HEK293T (cell line): ENCODE measurements at places on chromosomes 6 and 20.

DNA sequence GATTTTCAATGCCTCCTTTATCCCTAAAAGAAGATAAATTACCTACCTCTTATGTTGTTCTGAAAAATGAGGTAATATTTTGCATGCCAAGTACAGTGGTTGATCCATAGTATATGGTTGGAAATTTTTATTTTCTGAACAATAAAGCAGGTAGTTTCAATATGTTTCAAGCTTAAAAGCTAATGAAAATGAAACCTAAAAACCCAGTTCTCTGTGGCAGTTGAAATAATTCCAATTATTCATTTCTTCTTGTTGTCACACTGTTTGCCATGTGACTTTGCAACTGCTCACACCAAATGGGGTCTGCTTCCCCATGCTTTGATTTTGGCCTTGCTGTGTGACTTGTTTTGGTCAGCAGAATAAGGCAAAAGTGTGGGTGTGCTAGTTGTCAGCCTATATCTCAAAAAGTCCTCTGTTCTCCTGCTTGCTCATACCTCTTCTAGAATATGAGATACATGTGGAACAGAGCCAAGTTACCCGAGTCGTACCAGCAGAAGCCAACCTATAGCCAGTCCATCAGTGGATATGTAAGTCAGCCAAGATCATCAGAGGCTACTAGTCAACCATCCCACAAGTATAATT, 197.2 kb upstream of the THEMIS start:
- no peak for DNase-seq

GRCh38 chr6:12806796-12807195, 90.2 kb downstream of the PHACTR1 start:
- DNase-seq = no peak

GRCh38 chr20:58577871-58578598, 62.8 kb upstream of the APCDD1L start:
- no peak for DNase-seq

DNA sequence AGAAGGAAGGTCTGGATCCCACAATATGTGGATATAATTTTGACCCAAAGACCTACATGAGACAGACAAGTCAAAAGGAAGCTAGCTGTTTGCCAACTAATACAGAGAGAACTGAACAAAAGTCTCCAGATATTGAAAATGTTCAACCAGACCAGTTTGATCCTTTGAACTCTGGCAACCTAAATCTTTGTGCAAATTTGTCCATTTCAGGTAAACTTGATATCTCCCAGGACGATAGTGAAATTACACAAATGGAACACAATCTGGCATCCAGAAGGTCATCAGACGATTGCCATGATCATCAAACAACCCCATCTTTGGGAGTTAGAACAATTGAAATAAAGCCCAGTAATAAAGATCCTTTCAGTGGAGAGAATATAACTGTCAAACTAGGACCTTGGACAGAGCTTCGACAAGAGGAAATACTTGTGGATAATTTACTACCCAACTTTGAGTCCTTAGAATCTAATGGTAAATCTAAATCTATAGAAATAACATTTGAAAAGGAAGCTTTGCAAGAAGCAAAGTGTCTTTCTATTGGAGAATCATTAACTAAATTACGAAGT, 41.9 kb upstream of the SDHAF4 start:
- DNase-seq = no peak

DNA sequence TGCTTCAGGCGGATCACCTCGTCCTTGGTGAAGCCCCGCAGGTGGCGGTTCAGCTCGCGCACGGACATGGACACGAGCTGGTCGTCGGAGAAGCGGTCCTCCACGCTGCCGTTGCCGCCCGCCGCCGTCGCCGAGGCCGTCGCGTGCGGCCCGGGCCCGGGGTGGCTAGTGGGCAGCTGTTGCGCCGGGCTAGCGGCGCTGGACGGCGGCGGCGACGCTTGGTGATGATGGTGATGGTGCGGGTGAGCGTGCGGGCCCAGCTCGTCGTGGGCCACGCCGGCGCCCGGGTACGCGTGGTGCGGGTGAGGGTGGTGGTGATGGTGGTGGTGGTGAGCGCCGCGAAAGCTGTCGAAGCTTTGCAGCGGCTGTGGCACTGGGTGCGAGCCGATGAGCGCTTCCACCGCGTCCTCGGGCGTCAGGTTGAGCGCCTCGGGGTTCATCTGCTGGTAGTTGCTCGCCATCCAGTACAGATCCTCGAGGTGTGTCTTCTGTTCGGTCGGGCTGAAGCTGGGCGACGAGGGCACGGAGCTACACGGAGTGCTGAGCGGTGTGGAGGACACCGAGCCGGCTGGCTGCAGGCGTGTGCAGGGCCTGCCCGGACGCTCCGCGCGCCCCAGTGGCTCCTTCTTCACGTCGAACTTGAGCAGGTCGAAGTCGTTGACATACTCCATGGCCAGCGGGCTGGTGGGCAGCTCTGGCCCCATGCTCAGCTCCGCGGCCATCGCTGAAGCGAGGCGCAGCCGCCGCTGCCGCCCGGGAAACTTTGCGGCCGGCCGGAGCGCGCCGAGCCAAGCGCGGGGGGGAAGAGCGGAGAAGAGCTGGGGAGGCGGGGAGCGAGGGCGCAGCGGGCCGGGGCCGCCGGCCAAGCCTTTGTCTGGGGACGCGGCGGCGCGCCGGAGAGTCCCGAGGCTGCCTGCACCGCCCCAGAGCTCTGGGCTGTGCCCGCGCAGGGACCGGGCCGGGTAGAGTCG, 622 bp downstream of the MAFB start:
- peak; percentile 14 for DNase-seq

GRCh38 chr6:134097114-134097707, 44.8 kb upstream of the SLC2A12 start:
- peak; percentile 76 for DNase-seq

DNA sequence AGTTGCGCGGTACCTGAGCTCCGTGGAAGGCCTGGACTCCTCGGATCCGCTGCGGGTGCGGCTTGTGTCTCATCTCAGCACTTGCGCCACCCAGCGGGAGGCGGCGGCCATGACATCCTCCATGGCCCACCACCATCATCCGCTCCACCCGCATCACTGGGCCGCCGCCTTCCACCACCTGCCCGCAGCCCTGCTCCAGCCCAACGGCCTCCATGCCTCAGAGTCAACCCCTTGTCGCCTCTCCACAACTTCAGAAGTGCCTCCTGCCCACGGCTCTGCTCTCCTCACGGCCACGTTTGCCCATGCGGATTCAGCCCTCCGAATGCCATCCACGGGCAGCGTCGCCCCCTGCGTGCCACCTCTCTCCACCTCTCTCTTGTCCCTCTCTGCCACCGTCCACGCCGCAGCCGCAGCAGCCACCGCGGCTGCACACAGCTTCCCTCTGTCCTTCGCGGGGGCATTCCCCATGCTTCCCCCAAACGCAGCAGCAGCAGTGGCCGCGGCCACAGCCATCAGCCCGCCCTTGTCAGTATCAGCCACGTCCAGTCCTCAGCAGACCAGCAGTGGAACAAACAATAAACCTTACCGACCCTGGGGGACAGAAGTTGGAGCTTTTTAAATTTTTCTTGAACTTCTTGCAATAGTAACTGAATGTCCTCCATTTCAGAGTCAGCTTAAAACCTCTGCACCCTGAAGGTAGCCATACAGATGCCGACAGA, 9.9 kb downstream of the HEY2 start:
- no peak for DNase-seq

DNA sequence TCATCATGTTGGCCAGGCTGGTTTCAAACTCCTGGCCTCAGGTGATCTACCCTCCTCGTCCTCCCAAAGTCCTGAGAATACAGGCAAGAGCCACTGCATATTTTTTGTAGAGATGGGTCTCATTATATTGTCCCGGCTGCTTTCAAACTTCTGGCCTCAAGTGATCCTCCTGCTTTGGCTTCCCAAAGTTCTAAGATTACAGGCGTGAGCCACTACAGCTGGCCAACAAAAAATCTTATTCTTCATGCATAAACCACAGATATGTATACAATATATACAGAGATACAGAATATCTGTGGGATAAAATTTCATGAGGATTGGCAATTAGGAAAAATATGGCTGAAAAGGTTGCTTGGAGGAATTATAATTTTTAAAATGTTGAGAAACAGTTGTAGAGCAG, 49.9 kb downstream of the SLC35A1 start:
- DNase-seq = no peak
